ENCODE measurements at places on chromosomes 11 and 22. TPM values are rescaled to one million over a fixed set of nuclear protein-coding genes. Genes with fewer than 3 reads are reported as not detected.

Gene TRIM34
- total RNA-seq: 2.3 TPM

Gene ZC3H7B
- total RNA-seq: 39.3 TPM

GRCh38 chr11:69377029-69377952, 83.3 kb downstream of the MYEOV start:
- DNase-seq: no peak

- no peak for DNase-seq
These were observed 8.0 kb downstream of the CDPF1 start for GRCh38 chr22:46242076-46242475.

DNA sequence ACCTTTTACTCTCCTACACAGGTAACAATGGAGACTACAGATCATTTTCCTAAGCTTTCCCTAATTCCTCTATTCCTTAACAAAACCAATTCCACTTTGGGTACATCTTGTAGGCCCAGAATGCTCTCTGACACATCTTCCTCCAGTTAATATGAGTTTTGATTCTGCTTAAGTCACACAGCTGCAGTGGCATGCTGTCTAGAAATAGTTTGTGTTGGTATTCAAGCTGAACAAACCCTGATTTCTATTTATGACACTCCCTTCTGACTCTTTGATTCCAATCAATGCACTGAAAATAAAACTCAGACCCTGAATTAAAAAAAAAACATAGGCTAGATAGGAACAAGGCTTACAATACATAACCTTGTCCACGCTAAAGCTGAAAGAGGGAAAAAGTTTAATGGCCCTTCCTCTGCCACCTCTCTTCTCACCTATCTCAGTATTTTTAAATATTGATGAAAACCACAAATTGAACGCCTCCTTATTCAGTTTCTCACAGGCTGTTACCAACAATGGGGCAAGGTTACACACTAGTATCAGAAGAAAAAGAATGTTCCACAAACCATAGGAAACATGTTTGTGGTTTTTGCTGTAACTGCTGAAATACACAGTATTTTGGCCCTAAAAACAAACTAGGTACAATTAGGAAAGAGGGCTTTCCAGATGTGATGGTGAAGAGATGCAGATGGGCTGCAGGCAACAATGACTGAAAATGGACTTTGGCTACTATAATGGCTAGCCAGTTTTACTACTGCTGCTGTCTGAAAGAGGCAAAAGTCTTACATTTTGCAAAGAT, 35.7 kb upstream of the GAB2 start:
- DNase-seq: no peak

DNA sequence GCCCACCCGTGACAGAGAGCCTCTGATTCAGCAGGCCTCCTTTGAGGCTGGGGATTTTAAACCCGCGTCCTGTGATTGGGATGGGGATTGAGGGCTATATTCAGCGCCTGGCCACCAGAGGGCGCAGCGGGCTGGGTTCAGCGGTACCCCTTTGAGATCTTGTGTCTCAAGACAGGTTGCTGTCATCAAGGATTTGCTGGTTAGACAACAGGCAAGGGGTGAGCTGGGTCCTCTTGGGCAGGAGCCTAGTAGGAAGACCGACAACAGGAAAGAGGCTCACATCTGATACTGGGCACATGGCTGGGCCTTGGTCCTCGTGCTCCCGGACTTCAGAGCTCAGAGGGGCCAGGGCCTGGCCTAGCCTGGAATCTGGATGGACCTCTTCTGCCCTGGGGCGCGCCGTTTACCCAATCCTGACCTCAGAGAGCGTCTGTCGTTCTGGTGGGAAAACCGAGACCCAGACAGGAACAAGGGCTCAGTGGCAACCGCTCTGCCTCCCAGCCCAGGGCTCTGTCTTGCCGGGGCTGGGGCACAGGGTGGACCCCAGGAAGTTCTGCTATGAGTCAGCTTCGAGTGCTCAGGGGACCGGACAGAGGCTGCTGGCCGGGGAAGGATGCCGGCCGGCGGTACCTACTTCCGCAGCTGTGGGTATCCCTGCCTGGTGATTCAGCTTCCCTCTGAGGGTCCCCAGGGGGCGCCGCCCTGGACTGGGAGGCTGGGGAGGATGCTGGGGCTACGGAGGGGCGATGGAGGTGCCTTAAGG, 929 bp upstream of the SLC35E4 start:
- peak; percentile 86 for DNase-seq

Data from left cardiac atrium (tissue), 4 donors.